Spinal cord (tissue), 10 donors: ENCODE measurements at places on chromosomes 12 and 14.

GRCh38 chr12:24754690-24755638, 193.9 kb downstream of the BCAT1 start:
- no peak for DNase-seq

- DNase-seq: no peak
These were observed 50.0 kb upstream of the ATF7IP start for GRCh38 chr12:14315501-14315900.

DNA sequence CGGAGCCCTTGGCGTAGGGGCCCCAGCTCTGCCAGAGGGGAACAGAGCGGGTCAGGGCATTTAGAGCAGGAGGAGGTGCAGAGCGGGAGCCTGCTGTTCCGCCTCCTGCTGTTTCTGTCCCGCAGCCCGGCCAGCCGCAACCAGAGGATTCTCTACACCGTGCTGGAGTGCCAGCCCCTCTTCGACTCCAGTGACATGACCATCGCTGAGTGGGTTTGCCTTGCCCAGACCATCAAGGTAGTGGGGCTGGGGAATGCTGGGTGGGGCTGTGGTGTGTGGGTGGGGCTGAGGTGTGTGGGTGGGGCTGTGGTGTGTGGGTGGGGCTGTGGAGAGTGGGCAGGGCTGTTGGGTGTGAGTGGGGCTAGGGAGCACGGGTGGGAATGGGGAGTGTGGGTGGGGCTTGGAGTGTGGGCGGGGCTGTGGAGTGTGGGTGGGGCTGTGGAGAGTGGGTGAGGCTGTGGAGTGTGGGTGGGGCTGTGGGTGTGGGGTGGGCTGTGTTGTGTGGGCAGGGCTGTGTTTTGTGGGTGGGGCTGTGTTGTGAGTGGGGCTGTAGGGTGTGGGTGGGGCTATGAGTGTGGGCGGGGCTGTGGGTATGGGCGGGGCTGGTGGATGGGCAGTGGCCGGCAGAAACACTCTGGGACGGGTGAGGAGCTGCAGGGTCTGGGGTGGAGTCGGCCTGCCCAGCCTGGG, 8.0 kb downstream of the ASPG start:
- no peak for DNase-seq

DNA sequence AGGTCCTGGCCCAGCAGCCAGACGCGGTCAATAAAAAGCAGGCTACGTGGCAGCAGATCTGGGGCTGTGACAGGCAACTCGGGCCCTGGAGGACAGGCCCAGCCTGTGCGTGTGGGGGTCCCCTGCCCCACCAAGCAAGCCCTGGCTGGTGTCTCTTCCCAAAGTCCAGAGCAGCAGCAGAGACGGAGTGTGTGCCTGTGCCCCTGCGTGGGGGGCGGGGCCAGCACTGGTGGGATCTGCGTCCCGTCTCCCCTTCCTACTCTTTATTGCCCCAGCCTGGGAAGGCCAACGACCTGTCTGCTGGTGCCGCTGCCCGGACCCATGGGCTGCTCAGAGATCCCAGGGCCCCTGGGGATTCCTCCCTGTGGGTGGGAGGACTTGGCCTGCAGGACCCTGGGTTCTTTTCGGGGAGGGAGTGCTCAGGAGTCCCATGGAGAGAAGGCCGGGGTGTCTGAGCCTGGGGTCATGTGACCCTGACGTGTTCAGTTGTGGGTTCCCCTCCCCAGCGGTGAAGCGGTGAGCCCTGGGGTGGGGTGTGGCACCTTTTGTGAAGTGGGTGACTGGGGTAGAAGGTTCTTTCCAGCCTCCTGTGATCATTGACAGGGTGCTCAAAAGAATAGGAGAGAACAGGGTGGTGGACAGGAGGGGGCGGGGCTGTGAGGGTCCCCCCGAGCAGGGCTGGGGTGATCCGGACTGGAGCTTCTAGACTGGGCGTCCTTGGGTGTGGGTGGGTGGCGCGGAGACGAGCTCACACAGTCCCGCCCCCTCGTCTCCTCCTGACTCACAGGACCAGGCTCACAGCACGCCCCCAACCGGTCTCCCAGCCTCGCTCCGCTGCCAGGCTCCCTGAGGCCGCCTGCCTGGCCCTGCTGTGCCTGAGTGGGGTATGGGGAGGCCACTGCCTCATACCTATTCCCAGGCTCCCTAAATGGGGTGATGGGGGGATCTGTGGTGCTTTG, 22.4 kb downstream of the ASPG start:
- no peak for DNase-seq

GRCh38 chr12:70928071-70928470, 7.5 kb upstream of the PTPRR start:
- no peak for DNase-seq

DNA sequence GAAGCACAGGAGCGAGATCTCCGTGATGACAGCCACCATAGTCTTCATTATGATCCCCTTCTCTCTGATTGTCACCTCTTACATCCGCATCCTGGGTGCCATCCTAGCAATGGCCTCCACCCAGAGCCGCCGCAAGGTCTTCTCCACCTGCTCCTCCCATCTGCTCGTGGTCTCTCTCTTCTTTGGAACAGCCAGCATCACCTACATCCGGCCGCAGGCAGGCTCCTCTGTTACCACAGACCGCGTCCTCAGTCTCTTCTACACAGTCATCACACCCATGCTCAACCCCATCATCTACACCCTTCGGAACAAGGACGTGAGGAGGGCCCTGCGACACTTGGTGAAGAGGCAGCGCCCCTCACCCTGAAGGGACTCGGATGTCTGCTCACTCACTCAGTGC, 775 bp downstream of the OR10P1 start:
- no peak for DNase-seq

- DNase-seq: no peak
These were observed 70.2 kb downstream of the SLC25A47 start for GRCh38 chr14:100393362-100393761.

DNA sequence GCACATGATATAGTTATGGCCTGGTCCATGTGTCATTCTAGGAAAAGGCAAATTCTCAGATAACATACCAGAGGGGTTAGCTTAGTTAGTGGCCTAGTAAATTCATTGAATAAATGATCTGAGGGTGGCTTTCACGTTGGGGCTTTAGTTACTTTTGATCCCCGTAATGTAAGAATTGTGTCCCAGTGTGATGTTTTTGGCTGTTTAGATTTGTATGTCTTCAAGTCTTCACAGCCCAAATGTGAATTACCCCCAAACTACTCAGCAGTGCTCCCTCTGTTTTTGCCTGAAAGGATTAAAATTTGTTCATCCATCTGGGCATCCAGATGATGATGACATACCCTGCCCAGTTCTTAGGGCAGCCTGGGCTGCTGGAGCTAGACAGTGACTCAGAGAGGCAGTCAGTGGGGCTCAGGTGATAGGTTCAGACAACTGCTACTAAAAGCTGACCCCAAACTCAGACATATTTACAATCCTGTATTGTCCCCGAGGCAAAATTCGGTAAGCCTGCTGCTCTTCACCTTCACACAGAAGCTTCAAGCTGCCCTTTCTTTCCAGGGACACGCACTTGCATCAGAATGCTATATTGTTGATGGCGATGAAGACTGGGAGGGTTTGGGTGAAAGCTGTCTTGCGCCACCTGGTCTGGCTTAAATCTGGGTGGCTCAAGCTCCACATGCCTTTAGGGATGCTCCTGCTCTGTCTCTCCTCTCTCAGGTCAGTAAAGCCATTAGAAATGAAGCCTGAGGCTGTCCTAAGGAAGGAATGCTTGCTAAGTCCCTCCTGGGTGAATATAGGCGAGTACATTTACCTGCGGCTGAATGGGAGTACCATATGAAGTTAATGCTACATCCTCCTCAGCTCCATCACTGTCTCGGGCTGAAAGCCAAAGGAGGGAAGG, 10.3 kb downstream of the GPRC5D start:
- no peak for DNase-seq

DNA sequence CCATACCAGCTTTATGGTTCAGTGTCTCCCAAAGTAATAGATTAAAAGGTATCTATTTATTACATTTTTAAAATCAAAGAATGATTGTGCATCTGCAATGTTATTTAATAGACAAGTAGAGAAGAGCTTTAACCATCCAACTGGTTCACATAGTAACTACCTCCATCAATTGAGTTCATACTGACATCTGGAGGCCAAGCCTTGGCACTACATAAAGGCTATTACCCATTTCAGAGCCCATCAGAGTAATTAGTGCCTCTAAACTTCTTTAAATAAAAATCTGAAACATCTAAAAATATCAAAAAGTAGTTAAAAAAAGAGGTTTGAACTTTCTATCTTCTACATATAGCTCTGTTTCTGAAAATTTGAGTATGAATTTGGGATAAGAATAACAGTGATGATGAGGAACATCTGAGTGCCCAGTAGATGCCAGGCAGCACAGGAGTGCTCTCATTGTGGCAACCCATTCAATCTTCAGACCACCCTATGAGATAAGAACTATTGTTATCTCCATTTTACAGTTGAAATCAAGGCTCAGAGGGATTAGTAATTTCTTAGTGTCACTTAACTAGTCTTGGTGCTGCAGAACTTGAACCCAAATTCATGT, 132.9 kb upstream of the DAAM1 start:
- DNase-seq: peak; percentile 38

DNA sequence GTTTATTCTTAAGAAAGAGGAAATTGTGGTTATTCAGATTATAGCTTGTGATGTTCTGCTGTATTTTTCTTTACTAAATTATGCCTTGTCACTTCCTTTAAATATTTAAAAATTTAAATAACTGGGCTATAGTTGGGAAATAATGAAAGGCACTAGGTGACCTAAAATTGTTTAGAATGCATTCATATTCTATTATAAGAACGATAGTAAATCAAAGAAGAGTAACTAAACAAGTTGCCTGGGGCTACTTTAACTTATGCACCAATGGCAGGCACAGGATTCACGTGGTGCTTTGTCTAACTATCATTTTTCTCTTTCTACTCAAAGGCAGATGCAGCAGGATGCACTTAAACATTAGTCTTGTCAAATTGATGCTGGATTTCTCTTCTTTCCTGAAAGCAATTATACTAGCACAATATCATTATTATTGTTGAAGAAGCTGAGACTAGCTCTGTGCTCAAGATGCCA, 190.7 kb upstream of the PPFIA2 start:
- no peak for DNase-seq

- no peak for DNase-seq
These were observed 681.0 kb downstream of the NRXN3 start for GRCh38 chr14:78851189-78851588.

DNA sequence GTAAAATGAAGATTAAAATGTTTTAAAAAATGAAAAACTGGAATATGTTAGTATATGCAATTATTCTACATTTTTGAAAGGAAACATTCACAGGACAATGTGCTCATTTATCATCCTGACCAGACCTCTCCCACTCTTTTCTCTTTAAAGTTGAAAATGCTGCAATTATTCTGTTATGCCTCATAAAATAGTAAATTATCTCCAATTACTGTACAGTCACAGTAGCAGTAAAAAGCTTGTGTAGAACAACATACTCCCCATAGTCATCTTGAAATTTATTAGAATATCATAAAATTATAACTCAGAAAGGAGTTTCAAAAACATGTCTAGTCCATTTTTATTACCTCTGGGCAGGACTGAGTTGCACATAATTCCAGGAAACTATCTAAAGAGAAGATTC, 250.3 kb downstream of the SYT1 start:
- DNase-seq: peak; percentile 22

DNA sequence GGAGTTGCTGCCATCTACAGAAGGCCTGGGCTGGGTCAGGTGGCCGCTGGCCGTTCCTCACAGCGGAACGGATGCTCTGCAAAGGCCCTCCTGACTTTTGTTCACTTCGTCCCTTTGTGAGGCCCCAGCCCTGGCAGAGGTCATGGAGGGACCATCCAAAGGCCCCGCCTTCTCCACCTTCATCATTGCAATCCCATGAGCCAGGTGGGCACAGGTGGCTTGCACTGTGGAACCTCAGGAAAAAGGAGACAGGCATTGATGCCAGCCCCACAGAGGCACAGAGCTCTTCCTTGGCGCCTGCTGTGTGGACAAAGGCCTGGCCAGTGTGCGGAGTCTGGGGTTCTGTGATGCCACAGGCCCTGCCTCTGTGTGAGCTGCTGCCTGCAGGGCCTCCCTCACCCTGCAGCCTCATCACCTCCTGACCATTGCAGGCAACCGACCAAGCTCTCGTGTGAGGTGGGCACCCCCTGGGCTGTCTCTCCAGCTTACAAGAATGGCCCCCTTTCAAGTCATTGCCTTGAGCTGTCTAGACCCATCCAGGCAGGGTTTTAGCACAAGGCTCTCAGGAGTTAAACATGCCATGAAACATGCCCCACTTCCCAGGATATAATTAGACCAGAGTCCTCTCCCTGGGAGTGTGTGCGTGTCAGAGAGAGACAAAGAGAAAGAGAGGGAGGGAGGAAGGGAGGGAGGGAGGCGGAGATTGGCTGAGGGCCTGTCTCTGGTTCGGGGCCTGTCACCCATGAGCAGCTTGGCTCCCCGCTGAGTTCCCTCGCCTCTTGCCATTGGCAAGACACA, 19.3 kb downstream of the NFKBIA start:
- peak; percentile 91 for DNase-seq

GRCh38 chr14:66634876-66635275, 126.9 kb downstream of the GPHN start:
- no peak for DNase-seq

DNA sequence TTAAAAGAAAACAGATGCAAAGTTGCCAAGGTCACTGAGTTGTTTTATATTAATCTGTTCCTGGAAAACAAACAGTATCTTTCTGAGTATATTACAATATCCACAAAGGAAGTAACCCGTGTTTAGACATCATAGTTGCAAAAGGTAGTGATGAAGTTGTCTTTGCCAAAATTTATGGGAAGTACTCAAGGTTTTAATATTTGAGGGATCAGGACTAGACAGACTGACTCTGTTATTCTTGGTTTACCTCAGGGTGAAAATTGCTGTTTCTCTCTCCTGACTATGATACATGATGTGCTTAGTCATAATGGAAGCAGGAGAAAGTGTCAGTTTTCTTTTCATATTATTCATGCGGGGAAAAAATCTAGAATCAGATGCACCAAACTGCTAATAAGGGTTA, 28.3 kb downstream of the TMEM233 start:
- DNase-seq: no peak

DNA sequence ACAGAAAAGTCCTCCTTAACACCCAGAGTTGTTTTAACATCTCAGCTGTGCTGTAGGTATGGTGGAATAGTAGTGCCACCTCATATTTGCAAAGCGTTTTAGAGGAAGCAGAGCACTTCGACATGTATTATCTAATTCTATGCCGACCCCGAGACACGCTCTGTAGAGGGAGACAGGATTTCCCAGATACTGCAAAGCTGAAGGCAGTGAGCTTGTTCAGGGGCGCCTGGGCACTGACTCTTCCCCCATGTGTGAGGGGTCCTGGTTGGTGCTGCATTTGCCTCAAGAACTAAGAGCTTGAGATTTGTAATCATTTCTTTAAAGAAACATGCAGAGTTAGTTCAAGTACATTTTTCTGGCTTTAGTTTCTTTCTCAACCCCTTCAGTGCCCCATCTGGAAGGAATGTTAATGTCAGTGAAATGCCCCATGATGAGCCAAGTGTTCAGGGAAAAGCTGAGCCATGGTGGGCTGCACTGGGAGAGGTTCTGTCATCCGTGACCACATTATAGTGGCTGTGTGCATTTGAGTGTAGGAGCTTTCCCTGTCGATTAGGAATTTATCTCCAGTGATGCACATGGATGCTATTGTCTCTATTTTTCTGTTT, 66.3 kb downstream of the MBIP start:
- DNase-seq: no peak
